ENCODE measurements at places on chromosomes 3 and 15.

- no peak for DNase-seq
Observed at GRCh38 chr3:32954506-32954905, 3.1 kb downstream of the CCR4 start.

DNA sequence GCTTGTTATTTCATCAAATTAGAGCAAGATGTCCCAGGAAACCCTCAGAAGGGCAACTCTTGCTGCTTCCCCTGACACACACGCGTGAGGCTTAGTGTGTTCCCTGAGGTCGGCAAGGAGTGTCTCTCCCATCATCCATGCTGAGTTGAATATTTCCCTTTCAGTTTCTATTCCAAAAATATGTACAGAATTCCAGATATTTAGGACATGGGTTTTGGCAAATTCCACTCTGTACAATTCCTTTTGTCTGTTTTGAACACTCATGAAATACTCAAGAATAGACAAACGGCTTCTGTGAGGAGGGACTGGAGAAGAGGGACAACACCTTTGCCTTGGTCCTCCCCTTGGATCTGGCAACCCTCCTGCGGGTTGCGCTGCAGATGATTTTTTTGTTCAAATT, 138.0 kb downstream of the DUT start:
- no peak for DNase-seq

DNA sequence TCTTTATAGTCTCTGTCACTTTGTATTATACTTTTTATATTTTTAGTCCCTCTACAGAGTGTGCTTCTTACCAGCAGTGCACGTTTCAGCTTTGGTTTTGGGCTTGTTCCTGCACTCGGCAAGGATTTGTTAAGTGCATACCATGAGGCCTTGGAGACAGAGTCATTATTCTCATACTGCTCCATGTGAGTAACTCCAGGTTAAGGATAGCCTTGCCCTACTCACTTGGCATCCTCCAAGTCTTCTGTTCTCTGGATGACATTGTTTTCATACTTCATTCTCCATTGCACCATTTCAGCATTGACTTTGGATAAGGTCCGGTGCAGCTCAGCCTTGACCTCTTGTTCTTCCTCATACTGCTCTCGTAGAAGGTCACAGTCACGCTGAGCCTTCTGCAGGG, 96.4 kb downstream of the MYH15 start:
- no peak for DNase-seq

DNA sequence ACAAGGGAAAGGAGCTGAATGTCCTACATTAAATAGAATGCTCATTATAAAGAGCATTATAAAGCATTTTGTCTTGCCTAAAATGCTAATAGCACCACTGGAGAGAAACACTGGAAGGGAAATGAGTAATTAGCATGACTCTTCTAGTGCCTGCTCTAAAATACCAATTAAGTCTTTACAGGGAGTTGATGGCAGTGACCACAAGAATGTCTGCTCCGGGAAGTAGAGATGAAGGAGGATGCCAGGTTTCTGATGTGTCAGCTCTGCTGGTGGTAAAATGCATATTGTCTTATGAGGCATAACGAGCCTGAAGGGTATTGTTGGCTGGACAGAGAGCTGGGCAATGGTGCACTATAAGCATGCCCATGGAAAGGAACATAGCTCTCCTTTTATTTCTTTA, 49.5 kb downstream of the MYLK start:
- no peak for DNase-seq

- no peak for DNase-seq
Observed at GRCh38 chr15:51303462-51303980, 34.9 kb downstream of the CYP19A1 start.

Data from activated T-cell treated with anti-CD3 and anti-CD28 coated beads, Interleukin-2, amount 50 U/mL, for 24 hours (primary cell).